Activated naive CD8-positive, alpha-beta T cell treated with anti-CD3 and anti-CD28 coated beads, Interleukin-2, amount 10 ng/mL, durations not matched to agents 7 days and 5 days (primary cell): ENCODE measurements at places on chromosomes 5 and 9. TPM values are rescaled to one million over a fixed set of nuclear protein-coding genes. Genes with fewer than 3 reads are reported as not detected.
A peak's percentile ranks its signal among the peaks of the same experiment; 100 is the strongest.

DNA sequence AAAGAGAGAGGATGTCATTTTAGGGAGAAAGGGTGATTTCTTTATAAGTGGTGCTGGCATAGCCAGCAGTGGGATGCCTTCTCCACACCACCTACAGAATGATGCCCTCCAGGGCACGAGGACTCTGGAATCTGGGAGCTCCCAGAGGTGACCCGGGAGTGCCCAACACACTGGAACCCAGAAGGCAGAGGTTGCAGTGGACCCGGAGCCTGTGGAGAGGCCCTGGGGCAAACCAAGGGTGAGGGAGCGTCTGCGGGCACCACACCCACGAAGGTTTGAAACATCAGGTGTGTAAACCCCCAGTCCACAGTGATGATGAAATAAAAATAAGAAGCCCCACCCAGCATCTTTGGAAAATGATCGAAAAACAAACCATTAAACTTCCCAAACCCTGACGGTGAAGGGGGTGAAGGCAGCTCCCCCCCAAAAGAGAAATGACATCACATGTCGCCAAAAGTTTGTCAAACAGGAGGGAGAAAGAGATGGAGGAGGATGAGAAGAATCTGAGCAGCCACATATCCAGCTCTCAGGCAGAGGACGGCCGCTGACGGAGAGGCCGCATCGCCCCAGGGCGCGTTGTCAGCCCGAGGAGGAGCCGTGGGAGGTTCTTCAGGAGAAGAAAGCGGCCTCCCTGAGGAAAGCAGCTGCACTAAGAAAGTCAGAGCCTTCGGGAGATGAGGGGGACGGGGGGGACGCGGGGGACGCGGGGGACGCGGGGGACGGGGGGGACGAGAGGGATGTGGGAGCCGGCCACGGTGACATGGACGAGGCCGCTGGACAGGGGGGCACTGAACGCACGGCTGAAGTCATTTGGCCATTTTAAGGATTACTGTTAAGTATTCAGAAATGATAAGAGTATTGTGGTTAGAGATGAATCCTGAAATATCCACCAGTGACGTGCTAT, 43.1 kb upstream of the NSMF start:
- no peak overlapping the region for H3K4me3 ChIP-seq
- H3K27ac ChIP-seq, result no peak overlapping the region
- peaks cover 3% of the 10 kb centered on the region for H3K27me3 ChIP-seq
- peaks cover 4% of the 10 kb centered on the region for H3K4me1 ChIP-seq
- H3K36me3 ChIP-seq, result no peaks in the 10 kb centered on the region

GRCh38 chr5:61904730-61905129, 401.3 kb upstream of the KIF2A start:
- H3K36me3 ChIP-seq, result no peaks in the 10 kb centered on the region
- H3K4me1 ChIP-seq, result no peaks in the 10 kb centered on the region
- peaks cover 3% of the 10 kb centered on the region for H3K27me3 ChIP-seq
- H3K27ac ChIP-seq, result no peak overlapping the region
- no peak for DNase-seq

GRCh38 chr9:87236546-87236945, 261.1 kb upstream of the DAPK1 start:
- no peak for DNase-seq
- no peaks in the 10 kb centered on the region for H3K4me1 ChIP-seq
- no peaks in the 10 kb centered on the region for H3K36me3 ChIP-seq
- H3K4me3 ChIP-seq, result no peak overlapping the region
- no peaks in the 10 kb centered on the region for H3K27me3 ChIP-seq
- H3K27ac ChIP-seq, result no peak overlapping the region

- no peak for DNase-seq
- H3K27me3 ChIP-seq, result no peaks in the 10 kb centered on the region
- no peak overlapping the region for H3K4me3 ChIP-seq
- peaks cover 12% of the 10 kb centered on the region for H3K36me3 ChIP-seq
- no peak overlapping the region for H3K27ac ChIP-seq
These were observed 41.9 kb upstream of the RNF38 start for GRCh38 chr9:36441966-36442365.

GRCh38 chr9:20788526-20789451, 104.7 kb downstream of the FOCAD start:
- no peaks in the 10 kb centered on the region for H3K27me3 ChIP-seq
- H3K36me3 ChIP-seq, result peaks cover 28% of the 10 kb centered on the region
- no peak overlapping the region for H3K27ac ChIP-seq
- no peak overlapping the region for H3K4me3 ChIP-seq
- no peak for DNase-seq

- H3K27me3 ChIP-seq, result peaks cover 4% of the 10 kb centered on the region
- no peak for DNase-seq
- no peaks in the 10 kb centered on the region for H3K36me3 ChIP-seq
- H3K4me3 ChIP-seq, result no peak overlapping the region
These were observed 85.4 kb upstream of the FSTL4 start for GRCh38 chr5:133697536-133698258.

DNA sequence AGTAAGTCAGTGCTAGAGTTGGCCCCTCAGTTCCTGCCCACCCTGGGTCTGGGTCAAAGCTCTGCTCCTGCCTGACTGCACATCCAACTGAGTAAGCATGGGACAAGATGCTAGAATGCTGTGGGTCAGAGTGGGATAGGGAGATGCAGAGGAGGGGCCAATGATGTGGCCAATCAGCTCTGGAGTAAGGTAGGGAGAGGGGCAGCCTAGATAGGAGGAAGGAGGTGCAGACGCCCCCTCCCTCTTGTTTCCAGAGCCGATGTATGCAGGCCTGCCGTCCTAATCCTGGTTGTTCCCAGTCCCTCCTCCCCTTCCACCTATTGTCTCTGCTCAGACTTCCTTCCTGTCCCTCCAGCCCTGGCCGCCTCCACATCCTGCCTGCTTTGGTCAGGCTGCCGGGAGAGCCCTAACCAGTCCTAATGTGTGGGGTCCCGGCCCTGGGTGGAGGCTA, 1.3 kb downstream of the ARAP3 start:
- peak overlapping the region; percentile 70 for H3K4me3 ChIP-seq
- peaks cover 34% of the 10 kb centered on the region for H3K4me1 ChIP-seq
- DNase-seq, result no peak
- H3K27ac ChIP-seq, result peak overlapping the region; percentile 23
- H3K27me3 ChIP-seq, result peaks cover 2% of the 10 kb centered on the region

DNA sequence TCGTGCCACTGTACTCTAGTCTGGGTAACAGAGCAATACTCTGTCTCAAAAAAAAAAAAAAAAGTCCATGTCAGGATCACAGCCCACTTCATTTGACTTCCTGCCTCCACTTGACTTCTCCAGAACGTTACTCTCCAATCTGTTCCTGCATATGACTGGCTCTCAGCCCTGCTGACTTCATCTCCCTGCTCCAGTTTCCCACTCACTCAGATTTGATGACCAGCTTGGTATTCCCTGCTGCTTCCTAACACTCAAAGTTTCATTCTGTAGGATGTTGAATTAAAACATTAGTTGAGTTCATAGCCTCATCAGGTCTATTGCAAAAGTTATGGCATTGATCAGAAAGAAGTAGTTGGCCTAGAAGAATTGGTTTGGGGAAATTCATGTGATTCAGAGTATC, 52.3 kb downstream of the UGCG start:
- H3K36me3 ChIP-seq, result no peaks in the 10 kb centered on the region
- no peak for DNase-seq
- H3K27ac ChIP-seq, result no peak overlapping the region
- no peaks in the 10 kb centered on the region for H3K27me3 ChIP-seq
- H3K4me3 ChIP-seq, result no peak overlapping the region
- peaks cover 13% of the 10 kb centered on the region for H3K4me1 ChIP-seq

- no peak for DNase-seq
- H3K36me3 ChIP-seq, result no peaks in the 10 kb centered on the region
- H3K4me3 ChIP-seq, result no peak overlapping the region
- no peak overlapping the region for H3K27ac ChIP-seq
These were observed 30.1 kb downstream of the PRKACG start for GRCh38 chr9:68983522-68984424.

DNA sequence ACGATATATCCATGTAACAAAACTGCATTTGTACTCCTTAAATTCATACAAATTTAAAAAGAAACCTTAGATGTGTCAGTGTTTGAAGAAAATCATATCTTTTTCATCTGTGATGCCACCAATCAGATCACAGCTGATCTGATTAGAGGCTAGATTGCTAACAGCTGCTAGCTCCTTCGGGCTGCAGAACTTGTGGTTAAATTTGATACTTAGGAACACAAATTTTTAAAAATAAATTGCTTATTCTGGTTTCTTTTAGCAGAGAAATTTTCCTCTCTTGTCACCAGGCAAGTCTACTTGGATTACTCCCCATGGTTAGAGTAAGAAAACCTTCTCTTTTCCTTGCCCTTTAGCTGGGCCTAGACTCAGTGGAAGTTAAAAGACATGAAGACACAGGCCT, 94.6 kb upstream of the RANBP6 start:
- H3K27me3 ChIP-seq, result no peaks in the 10 kb centered on the region
- peaks cover 3% of the 10 kb centered on the region for H3K4me1 ChIP-seq
- no peaks in the 10 kb centered on the region for H3K36me3 ChIP-seq
- DNase-seq, result no peak
- H3K4me3 ChIP-seq, result no peak overlapping the region

- DNase-seq, result no peak
- H3K4me3 ChIP-seq, result no peak overlapping the region
- no peaks in the 10 kb centered on the region for H3K27me3 ChIP-seq
- no peak overlapping the region for H3K27ac ChIP-seq
These were observed 346.7 kb downstream of the EFNA5 start for GRCh38 chr5:107324071-107324470.

DNA sequence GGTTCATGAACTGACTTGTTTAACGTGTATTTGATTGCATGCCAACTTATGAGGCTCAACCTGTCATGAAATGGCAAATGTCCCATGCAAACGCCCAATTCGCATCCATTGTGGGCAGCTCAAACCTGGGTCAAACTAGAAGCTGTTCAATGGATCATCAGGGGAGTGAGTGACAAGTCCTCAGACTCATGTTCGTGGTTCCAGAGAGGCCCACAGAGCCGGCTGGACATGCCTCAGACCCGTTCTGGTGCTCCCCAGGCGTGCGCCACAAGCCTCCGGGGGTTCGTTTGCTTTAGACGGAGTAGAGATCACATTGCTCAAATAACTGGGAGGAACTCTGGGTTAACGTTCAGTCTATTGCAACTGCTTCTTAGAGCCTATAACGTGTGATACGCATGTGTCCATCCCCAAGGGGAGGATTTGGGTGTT, 15.0 kb downstream of the GFI1B start:
- H3K27ac ChIP-seq, result no peak overlapping the region
- no peaks in the 10 kb centered on the region for H3K36me3 ChIP-seq
- H3K4me3 ChIP-seq, result no peak overlapping the region
- H3K4me1 ChIP-seq, result peaks cover 20% of the 10 kb centered on the region
- no peak for DNase-seq

DNA sequence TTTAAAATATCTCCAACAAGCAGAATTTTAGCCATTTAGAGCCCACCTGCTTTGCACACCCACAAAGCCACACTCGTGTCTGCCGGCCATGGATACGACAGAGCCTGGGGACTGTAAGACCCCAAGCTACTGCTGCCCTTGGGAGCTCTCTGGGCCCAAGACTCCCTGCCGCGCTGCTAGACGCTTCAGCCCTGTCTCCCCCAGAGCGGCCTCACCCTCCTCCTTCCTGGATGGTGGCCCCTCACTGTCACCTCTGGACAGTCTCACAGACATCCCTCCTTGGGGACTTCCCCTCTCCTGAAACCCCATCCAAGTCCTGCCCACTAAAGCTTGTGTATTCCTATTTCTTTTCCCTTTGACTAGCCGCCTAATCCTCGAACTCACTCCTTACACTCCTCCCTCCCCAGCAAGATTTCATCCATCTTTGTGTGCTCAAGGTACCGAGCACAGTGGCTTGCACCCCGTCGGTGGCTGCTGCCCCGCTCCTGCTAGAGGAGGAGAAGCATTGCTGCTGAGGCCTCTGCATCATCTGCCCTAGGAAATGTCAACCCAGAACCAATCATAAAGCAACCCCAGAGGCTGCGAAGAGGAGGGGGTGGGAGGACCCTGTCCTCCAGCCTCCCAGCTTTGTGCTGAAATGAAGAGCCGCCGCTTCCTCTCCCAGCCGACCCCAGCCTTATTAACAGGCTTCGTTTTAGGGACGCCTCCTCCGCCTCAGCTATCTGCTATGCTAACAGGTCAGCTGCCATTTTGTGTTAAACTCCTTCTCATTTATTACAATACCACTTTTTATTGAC, 71.2 kb downstream of the CFAP77 start:
- no peak overlapping the region for H3K27ac ChIP-seq
- peaks cover 7% of the 10 kb centered on the region for H3K4me1 ChIP-seq
- peaks cover 56% of the 10 kb centered on the region for H3K27me3 ChIP-seq
- no peak overlapping the region for H3K4me3 ChIP-seq

- H3K4me1 ChIP-seq, result no peaks in the 10 kb centered on the region
- no peak overlapping the region for H3K27ac ChIP-seq
- DNase-seq, result no peak
- H3K36me3 ChIP-seq, result no peaks in the 10 kb centered on the region
- no peaks in the 10 kb centered on the region for H3K27me3 ChIP-seq
These were observed 1044.2 kb downstream of the TLE4 start for GRCh38 chr9:80615964-80616363.

DNA sequence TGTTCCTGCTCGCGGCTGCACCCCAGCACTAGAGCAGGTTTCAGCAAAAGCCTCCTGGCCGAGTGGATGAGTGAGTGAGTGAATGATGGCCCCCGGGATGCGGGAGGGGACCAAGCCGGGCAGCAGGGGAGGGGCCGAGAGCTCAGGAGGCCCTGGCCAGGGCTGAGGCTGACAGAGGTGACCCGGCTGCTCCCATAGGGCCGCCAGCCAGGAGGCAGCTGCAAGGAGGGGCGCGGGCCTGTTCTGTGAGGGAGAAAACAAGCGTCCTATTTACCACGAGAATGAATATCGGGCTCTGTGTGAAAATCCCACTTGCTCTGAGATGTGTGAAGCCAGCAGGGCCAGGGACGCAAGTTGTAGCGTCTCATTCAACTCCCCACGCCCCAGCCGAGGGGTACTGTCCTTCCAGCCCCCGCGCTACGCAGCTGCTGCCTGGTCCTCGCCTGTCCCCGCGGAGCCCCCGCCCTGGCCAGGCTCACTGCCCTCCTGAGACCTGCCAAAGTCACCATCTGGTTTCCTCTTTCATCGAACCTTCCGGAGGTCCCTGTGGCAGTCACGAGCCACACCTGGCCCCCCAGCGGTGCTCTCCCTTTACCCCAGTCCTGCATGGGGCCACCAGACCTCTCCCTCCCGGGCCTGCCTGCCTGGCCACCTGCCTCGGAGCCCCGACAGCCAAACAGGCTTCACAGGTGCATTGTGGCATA, 38.8 kb downstream of the RASGEF1C start:
- DNase-seq, result no peak
- peaks cover 5% of the 10 kb centered on the region for H3K27me3 ChIP-seq
- H3K4me3 ChIP-seq, result no peak overlapping the region
- no peaks in the 10 kb centered on the region for H3K36me3 ChIP-seq
- no peak overlapping the region for H3K27ac ChIP-seq

Gene CD14
- total RNA-seq, result 4.1 TPM

Gene HRCT1
- total RNA-seq, result not detected

Gene TLX3
- not detected for total RNA-seq

Gene PALM2AKAP2
- total RNA-seq, result not detected

Gene DNM1
- 1.4 TPM for total RNA-seq

Gene SPINK5
- not detected for total RNA-seq

Gene SHOC1
- total RNA-seq, result not detected

Gene ANKRD34B
- total RNA-seq, result not detected

Gene SLC6A19
- not detected for total RNA-seq

Gene CAVIN4
- total RNA-seq, result not detected

Gene PCDHAC2
- total RNA-seq, result not detected

Gene EPB41L4A
- 0.11 TPM for total RNA-seq
